Activated CD4-positive, alpha-beta T cell treated with anti-CD3 and anti-CD28 coated beads, Interleukin-2, amount 10 ng/mL, durations not matched to agents 7 days and 5 days (primary cell): ENCODE measurements at places on chromosomes 16 and 17.

DNA sequence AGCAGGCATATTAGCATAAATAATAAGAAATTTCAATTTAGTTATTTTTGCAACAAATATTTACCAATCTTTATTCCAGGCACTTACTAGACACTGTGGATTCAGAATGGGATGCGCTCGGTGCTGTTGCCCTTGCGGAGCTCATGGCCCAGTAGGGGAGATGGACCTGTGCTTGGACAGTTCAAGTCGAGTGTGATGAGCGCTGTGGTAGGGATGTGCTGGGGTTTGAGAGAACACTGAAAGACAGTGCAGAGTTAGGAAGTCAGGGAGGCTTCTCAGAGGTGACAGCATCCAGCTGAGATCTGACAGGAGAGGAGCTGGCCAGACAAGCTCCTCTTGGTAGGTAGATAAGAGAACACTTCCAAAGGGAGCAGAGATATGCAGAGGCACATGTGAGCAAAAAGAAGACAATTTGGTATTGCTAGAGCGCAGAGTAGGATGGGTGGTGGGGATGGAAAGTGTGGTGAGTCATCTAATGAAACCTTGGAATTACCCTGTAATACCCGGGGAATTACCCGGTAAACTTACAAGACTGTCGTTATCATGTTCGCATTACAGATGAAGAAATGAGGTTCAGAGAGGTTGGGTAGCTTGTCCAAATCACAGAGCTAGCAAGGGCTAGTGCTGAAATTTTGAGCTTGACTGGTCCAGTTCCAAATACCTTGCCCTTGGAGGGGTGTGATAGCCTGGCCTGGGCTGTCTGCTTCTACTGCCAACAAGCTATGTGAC is 298.1 kb upstream of the N4BP1 start:
- DNase-seq: no peak

DNA sequence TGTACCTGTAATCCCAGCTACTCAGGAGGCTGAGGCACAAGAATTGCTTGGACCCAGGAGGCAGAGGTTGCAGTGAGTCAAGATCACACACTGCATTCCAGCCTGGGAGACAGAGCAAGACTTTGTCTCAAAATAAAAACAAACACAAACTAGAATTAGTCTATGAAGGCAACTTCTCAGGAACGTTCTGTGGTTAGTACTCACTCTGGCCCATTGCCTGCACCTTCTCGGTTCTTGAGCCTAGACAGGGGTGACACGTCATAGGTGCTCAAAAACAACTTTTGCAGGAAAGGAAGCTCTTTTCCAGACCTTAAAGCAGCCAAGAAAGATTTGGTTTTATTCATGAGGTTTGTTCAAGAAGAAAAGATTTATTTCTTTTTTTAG is 22.3 kb upstream of the CNOT1 start:
- DNase-seq: no peak

- DNase-seq: no peak
Observed at GRCh38 chr16:732936-733335, 6.0 kb downstream of the HAGHL start.

- peak; percentile 60 for DNase-seq
Observed at GRCh38 chr16:26645614-26646013, 421.1 kb upstream of the C16orf82 start.

DNA sequence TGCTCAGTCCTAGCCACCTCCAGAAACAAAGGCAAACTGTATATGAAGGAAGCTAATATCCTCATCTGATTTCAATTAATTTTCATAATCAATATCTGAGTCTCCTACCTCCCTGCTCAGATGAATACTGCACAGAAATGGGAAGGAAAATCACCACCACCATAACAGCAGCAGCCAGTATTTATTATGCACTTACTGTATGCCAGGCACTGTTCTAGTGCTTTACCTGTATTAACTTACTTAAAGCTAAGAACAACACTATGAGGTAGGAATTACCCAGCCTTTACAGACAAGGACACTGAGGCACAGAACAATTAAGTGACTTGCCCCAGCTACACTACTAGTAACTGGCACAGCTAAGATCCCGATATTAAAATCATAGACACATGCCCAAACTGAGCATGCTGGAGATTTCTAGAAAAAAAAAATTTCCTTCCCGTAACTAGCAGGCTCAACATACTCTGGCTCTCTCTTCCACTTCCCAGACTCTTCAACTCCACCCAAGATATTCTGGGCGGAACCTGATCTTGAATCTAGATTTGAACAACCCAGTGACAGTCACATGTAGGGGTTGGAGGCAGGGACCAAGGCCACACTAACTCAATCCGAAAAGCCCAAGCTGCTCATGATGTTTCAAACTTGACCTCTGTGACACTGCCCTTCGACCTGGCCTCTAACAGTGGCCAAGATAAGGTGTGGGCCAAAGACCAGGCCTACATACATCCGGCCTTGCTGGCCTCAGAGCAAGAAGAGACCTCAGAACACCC is 3.9 kb downstream of the TRIM25 start:
- DNase-seq: no peak

- DNase-seq: no peak
Observed at GRCh38 chr16:89687092-89687940, 827 bp downstream of the CDK10 start.

- DNase-seq: no peak
Observed at GRCh38 chr16:80034469-80034826, 433.9 kb upstream of the MAF start.

DNA sequence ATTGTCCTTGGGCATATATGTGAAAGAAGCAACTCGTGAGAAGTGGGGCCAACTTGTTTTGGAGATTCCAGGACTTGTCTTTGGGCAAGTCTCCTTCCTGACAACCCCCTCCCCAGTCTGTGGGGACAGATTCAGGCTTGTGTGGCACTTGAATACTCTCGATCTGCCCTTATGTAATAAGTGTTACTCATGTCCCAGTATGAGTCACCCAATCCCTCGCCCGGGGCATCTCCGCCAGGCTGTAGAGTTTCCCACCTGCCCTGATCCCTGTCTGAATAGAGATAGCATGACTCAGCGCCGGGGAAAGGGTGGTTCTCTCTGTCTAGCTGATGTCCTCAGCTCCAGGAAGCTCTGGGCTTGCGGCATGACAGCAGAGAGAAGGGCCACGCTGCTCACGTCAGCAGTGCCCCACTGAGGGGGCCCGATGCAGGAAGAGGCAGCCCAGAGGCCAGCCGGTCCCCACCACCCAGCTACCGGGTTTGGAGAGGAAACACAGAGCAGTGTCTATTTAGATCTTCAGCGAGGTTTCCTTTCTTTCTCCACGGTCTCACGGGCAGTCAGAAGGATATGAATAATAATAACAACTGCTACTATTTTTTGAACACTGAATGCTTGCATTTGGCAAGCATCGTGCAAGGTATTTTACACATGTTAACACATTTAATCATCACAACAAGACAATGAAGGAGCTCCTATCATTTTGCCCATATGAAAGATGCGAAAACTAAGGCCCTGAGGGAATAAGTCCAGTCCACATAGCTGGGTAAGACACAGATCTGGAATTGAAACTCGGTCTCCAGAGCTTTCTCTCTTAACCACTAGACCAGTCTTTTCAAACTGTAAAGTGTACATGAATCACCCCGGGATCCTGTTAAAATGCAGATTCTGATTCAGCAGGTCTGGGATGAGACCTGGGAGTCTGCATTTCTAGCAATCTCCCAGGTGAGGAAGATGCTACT is 426.7 kb upstream of the MAF start:
- peak; percentile 30 for DNase-seq

- DNase-seq: no peak
Observed at GRCh38 chr16:1909561-1910231, 8.5 kb downstream of the HS3ST6 start.

DNA sequence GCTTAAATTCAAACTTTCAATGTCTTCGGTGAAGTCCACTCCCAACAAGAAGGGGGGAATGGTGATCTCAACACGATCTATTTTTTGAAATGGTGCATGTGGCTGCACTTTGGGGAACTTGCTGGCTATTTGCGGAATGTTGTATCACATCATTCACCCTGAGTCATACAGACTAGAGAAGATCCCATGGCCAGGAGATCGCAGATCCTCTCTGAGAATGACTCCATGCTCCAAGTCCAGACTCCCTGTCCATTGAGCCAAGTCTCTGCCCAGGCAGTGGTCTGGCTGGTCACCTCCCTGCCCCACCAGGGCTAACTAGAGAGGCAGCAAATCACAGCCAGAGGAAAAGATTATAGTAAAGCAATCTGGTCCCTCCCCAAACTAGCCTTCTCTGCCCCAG is 120.6 kb downstream of the XYLT1 start:
- DNase-seq: no peak

- no peak for DNase-seq
Observed at GRCh38 chr16:23433261-23433920, 19.6 kb downstream of the COG7 start.

DNA sequence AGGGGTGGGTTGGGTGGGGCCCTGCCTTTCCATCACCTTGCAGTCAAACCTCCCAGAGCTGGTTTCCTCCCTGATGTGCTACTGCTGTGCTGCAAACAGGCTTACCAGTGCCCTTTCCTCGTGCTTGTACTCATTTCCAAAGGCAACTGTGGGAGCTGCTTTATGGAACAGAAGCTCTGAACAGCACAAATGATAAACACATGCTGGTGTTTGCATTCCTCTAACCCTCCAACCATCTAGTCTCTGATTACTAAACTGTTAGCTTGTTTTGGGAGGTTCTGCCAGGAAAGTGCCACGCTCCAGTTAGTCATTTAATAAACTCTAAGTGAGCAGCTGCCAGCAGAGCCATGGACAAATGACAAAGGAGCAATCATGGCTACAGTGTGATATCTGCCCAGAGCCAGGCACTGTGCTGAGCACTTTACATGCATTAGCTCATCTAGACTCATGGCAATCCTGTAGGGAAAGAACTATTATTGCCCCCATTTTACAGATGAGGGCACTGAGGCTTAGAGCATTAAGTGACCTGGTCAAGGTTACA is 110.4 kb downstream of the VAT1L start:
- no peak for DNase-seq

GRCh38 chr16:81241706-81242105 is 3.2 kb downstream of the BCO1 start:
- DNase-seq: no peak

GRCh38 chr17:54967621-54968261 is 713 bp downstream of the COX11 start:
- DNase-seq: no peak

DNA sequence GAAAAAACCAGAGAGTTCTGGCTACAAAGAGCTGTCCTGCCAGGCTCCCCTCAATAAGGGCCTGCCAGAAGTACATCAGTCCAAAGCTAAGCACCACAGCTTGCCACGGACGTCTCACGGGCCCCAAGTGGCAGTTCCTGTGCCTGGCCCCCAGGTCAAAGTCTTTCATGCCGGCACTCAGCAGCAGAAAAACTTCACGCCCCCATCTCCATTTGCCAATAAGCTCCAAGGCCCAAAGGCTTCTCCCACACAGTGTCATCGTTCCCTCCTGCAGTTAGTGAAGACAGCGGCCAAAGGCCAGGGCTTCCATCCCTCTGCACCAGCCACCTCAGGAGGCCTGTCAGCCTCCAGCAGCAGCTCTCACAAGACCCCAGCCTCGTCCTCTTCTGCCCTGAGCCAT is 27.4 kb downstream of the UBN1 start:
- DNase-seq: no peak

DNA sequence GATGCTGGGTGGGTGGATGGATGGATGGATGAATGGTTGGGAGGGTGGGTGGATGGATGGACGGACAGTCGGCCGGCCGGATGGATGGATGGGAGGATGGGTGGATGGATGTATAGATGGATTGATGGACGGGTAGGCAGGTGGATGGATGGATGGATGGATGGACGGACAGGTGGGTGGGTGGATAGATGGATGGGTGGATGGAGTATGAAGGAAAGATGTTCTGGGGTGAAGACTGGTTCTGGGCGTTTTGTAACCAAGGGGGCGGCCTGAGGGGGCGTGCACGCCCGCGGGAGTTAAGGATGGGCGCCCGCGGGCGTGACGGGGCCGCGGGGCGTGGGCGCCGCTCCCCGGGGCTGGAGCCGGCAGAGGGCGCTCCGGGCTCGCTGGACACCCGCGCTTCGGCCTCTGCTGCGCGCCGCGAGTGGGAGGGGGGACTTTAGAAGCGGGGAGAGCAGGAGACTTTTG is at the start of gene NECAB2:
TSS of gene NECAB2 (plus strand) at position 407 of the 468 bp plus-strand sequence. CDS start 405 bp downstream, outside the sequence.
- no peak for DNase-seq

- peak; percentile 17 for DNase-seq
Observed at GRCh38 chr17:48335858-48336500, 94.0 kb downstream of the SKAP1 start.

- DNase-seq: peak; percentile 74
Observed at GRCh38 chr16:56657555-56658326, at the start of gene MT1F. TSS of gene MT1F (plus strand) at chr16:56657959. CDS start at chr16:56658059, 100 bp downstream.

- DNase-seq: no peak
Observed at GRCh38 chr17:74148446-74148845, 55.0 kb upstream of the RPL38 start.

- peak; percentile 62 for DNase-seq
Observed at GRCh38 chr17:45852535-45853297, 8.0 kb downstream of the SPPL2C start.

GRCh38 chr16:72905581-72905980 is 142.3 kb downstream of the ZFHX3 start:
- DNase-seq: no peak

- DNase-seq: no peak
Observed at GRCh38 chr16:56260378-56261160, 69.3 kb downstream of the GNAO1 start.

GRCh38 chr17:944266-944826 is 35.2 kb downstream of the NXN start:
- no peak for DNase-seq

DNA sequence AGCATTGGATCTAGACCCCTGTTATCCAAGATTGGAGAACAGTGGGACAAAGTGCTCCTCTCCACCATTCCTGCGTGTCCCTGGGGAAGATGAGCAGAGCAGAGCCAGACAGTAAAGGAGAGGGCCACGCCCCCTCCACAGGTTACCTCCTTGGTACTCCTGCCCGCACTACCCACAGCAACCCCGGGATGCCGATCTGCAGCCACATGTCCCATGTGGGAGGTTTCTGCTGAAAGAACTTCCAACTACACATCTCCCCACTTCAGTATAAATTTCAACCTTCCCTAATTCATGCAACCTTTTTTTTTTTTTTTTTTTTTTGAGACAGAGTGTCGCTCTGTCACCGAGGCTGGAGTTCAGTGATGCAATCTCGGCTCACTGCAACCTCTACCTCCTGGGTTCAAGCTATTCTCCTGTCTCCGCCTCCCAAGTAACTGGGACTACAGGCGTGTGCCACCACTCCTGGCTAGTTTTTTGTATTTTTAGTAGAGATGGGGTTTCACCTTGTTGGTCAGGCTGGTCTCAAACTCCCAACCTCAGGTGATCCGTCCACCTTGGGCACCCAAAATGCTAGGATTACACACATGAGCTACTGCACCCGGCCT is 2.3 kb downstream of the RAB37 start:
- peak; percentile 39 for DNase-seq

GRCh38 chr17:28843816-28844148 is 1.2 kb upstream of the FAM222B start:
- DNase-seq: no peak
